ENCODE measurements at places on chromosomes 13 and 19.

DNA sequence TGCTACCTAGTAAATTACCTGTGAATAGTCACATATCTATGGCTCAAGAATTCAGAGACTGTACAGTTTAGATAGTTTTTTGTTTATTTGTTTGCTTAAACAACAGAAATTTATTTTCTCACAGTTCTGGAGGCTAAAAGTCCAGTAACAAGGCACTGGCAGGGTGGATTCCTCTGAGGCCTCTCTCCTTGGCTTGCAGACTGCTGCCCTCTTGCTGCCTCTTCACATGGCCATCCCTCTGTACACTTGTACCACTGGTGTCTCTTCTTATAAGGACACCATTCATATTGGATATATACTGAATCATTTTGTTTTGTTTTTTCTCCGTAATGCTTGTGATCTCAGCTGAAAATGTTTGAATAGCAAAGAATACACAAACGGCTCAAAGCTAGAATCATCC is 56.4 kb upstream of the MIR17HG start:
- DNase-seq = no peak

DNA sequence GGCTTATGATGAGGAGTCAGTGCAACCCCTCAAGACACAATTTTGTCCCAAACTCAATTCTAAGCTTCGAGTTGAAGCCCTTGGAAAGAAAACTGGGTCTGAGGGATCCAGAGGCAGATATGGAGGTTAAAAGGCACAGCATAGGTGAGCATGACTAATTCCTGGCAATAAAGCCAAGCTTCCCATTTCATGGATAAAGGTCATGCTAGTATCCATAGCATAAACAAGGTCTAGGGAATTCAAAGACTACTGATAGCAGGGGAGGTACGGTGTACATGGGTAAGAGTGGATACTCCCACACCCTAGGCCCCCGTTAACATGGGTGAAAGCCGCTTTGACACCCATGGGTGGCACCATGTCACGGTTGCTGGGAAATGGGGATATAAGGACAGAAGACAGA is 24.0 kb downstream of the MED4 start:
- no peak for DNase-seq

GRCh38 chr19:9943744-9944143 is 7.4 kb upstream of the OLFM2 start:
- no peak for DNase-seq

DNA sequence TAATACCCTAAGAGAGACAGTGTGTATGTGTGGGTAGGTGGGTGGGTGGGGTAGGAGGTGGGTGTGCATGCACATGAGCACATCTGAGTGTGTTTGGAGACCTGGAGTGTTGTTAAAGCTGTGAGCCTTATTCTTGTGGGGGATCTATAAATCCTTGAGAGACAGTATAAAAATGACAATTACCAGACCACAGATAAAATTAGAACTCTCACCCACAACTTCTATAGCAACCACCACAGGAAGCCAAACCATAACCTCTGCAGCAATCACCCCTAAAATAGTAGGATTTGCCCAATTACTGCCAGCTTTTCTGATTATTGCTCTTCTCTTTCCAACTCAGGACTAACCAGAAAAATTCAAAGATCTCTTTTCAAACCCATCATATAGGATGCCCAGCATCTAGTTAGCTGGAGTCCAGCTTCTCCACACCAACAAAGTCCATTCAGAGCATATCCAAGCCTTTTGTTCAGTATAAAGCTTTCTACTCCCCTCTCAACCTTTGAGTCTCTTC is 93.4 kb upstream of the SLITRK1 start:
- no peak for DNase-seq

DNA sequence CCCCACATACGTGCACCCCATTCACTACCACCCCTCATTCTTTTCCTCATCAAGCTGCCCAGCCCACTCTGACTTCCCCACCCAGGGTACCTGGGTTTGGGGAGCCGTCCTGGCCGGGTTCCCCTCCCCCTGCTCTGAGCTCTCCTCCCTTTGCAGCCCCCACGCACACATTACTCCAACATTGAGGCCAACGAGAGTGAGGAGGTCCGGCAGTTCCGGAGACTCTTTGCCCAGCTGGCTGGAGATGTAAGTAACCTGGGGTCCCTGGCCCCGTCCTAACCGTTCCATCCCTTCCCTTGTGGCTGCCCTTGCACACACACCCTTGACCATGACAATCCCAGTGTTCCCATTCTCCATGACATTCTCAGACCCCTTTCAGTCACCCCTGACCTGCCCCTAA is 2.6 kb downstream of the CAPNS1 start:
- no peak for DNase-seq

- no peak for DNase-seq
These were observed 62.6 kb downstream of the LACC1 start for GRCh38 chr13:43942286-43942685.

DNA sequence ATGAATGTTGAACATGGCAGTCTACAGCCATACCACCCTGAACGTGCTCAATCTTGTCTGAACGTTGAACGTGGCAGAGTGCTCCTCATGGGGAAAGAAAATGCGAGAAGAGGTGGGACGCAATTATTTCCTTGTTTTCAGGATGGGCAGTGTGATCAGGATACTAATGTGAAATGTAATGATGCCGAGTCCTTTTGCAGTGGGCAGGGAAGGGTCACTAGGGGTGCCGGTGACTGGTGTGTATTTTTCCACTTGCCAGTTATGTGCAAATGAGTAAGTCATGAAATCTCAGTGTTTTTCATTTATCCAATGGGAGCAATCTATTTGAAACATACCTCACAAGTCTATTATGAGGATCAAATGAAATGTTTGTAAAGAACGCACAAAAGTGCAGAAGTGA is 84.8 kb downstream of the LNX2 start:
- DNase-seq = no peak

DNA sequence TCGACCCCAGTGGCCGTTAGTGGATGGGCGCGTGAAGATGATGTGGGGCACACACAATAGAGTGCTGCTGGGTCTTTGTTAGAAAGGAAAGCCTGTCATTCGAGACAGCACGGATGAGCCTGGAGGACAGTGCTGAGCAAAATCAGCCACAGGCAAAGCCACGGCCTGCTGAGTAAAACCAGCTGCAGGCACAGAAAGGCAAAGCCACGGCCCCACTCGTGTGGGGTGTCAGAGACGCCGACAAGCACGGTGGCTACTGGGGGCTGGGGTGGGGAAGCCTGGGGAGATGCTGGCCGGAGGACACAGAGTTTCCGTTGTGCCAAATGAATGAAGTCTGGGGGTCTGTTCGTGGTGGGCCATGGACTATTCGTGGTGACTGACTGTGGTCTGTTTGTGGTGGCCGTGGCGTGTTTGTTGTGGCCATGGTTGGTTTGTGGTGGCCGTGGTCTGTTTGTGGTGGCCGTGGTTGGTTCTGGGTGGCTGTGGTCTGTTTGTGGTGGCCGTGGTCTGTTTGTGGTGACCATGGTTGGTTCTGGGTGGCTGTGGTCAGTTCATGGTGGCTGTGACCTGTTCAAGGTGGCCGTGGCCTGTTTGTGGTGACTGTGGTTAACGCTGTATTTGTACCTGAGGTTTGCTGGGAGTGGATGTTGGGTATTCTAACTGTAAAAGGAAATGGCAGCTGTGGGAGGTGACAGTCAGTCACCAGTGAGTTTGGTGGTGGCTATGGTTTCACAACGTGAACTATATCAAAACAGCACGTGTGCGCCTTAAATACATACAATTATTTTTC is 36.3 kb downstream of the MCF2L start:
- no peak for DNase-seq

- DNase-seq = no peak
These were observed 2.1 kb upstream of the MISP3 start for GRCh38 chr19:14070268-14071050.

GRCh38 chr19:44909775-44910174 is 4.2 kb downstream of the APOE start:
- no peak for DNase-seq

DNA sequence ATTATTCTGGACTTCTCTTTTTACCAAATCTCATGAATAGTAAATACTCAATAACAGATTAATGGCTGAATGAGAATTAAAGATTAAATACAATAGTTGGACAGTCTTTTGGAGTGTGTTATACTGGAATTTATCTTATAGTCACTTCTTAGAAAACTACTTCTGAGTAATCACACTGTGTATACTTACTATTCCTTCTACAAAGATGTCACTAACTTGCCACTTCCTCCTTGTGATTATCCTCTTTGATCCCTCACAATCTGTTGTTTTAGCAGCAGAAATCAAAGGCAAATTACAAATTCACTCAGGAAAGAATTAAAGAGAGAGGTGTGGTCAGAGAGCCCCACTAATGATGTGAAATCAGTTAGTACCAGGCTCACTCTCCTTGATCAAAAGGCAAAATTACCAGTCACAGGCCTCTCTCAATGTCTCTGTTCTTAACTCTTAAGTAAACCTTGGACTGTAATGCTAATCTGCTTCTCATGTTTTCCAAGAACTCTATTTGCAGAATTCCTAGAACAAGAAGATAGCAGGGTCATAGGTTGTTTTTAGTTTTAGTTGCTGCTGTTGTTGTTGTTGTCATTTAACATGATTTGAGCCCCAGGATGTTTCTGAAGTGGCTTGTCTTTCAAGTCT is 37.3 kb upstream of the FNDC3A start:
- DNase-seq = no peak

DNA sequence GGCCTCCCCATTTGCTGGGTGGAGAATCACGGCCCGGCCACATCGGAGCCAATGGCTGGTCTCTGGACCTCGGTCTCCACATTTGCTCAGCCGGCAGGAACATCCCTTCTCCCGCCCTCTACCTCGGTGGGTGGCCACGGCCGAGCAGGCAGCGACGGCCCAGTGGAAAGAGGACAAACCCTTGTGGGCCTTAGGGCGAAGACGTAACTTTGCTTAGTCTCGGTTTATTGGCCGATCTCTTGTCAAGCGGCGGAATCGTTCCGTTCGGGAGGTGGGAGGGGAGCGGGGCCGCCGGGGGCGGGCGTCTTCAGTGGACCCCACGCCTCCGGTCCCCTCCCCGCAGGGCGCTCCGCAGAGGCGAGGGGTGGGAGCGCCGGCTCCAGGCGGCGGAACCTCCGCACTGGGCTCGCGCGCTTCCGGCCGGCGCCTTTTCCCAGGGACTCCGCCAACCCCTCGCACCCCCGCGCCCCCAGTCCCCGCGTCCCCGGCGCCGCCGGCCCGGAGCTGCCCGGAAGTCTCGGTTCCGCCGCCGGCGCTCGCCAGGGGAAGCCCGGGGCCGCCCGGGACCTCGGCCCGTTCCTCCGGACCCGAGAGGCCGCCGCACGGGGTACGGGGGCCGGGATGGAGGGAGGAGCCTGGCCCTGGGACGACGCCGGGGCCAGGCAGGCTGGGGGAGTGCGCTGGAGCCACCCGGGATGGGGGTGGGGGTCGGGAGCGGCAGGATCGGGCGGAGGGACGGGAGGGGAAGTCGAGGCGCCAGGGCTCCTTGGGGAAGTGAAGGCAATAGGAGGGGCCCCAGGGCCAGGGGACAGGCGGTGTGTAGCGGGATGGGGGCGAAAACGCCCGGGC is at the start of gene ZNF580:
ZNF580 (plus strand) TSS at position 426 of the 849 bp plus-strand sequence. CDS start 1,507 bp downstream, outside the sequence.
- no peak for DNase-seq

GRCh38 chr13:49046519-49046918 is 70.8 kb downstream of the FNDC3A start:
- DNase-seq = no peak

DNA sequence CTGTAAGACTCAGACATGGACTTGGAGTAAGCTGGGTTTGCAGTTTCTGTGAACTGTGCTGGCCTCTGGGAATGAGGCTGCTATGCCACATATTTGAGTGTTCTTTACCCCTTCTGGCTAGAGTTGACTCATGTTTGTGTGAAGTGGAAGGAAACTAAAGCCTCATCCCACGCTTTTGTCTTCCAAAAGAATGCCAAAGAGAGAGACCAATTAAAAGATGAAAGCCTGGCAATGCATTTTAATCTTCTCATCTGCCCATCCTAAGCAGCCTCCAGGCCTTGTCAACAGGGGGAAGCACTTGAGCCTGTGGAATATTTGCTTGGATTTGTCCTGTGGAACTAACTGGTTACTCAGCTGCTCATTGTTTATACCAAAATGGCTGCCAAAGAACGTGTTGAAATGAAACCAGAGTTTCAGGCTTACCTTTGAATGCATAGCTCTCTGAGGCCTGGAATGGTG is 49.1 kb downstream of the LMO7 start:
- no peak for DNase-seq

GRCh38 chr13:114173745-114174144 is 5.3 kb upstream of the CFAP97D2 start:
- DNase-seq = no peak

All from GOT3 (cell line).